ENCODE measurements at places on chromosomes 13 and 19.

- no peak for DNase-seq
Measured at GRCh38 chr13:44971656-44972595, 17.3 kb downstream of the NUFIP1 start.

GRCh38 chr19:52922841-52923777 is at the start of gene ZNF888:
ZNF888 (minus strand) TSS chr19:52923428; CDS start chr19:52917873, 5,555 bp downstream.
- peak; percentile 81 for DNase-seq

- DNase-seq, result no peak
Measured at GRCh38 chr19:46659151-46660007, 1.6 kb downstream of the DACT3 start.

- no peak for DNase-seq
Measured at GRCh38 chr19:53868091-53868891, 608 bp downstream of the MYADM start.

- DNase-seq, result no peak
Measured at GRCh38 chr19:869245-870177, 10.0 kb downstream of the CFD start.

DNA sequence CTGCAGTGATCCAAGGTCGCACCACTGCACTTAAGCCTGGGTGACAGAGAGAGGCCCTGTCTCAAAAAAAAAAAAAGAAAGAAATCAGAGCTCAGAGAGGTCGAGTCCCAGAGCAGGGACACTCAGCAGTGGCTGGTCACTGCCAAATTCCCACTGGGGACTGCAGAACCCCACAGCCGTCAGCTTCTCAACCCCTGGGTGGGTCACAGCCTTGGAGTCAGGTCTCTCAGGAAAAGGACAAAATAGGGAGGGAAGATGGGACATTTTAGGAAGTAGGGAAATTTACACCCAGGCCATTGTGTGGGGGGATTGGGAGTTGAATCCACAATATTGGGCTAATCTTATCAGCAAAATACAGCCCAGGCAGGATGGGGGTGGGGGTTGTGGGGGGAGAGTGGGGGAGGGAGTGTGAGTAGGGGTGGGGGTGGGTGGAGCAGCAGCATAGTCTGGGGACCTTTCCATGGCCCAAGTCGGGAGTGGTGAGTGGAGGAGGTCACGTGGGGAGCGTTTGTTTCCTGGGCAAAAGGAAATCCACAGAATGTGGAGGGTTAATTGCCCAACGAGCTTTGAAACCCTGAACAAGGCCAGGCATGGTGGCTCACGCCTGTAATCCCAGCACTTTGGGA is 5.0 kb upstream of the CCDC194 start:
- no peak for DNase-seq

- DNase-seq, result no peak
Measured at GRCh38 chr13:95298169-95298965, 2.9 kb downstream of the ABCC4 start.

DNA sequence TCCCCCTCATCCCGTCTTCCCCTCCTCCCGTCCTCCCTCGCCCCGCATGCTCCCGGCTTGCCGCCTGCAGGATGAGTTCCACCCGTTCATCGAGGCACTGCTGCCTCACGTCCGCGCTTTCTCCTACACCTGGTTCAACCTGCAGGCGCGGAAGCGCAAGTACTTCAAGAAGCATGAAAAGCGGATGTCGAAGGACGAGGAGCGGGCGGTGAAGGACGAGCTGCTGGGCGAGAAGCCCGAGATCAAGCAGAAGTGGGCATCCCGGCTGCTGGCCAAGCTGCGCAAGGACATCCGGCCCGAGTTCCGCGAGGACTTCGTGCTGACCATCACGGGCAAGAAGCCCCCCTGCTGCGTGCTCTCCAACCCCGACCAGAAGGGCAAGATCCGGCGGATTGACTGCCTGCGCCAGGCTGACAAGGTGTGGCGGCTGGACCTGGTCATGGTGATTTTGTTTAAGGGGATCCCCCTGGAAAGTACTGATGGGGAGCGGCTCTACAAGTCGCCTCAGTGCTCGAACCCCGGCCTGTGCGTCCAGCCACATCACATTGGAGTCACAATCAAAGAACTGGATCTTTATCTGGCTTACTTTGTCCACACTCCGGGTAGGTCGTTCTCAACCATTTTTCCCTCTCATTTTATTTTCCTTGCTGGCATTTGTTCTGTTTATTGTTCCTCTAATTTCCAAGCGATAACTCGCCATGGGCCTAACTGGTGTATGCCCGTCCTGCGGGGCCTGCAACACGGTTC is 29.8 kb downstream of the NFIX start:
- no peak for DNase-seq

GRCh38 chr19:36771261-36772231 is 1.1 kb downstream of the ZNF850 start:
- DNase-seq, result no peak

DNA sequence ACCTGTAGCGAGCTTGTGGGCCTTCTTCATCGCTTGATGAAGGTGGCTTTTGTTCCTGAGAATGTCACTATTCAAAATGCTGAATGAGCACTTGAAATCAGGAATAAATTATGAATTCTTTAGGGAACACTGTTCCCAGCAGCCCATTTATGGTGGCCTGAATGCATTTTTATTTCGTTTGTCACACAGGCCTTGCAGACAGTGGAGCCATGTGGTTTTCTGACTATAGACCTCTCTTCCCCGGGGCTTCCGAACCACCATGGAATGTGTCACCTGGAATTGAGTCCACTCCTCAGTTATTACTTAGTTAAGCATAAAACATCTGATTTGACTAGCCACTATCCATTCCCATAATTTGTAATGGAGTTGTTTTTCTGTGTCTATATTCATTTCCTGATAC is 396.9 kb downstream of the IRS2 start:
- no peak for DNase-seq

- peak; percentile 84 for DNase-seq
Measured at GRCh38 chr19:17539238-17540117, 16.0 kb upstream of the COLGALT1 start.

GRCh38 chr19:33419788-33420130 is 46.2 kb downstream of the CEBPG start:
- DNase-seq, result no peak

DNA sequence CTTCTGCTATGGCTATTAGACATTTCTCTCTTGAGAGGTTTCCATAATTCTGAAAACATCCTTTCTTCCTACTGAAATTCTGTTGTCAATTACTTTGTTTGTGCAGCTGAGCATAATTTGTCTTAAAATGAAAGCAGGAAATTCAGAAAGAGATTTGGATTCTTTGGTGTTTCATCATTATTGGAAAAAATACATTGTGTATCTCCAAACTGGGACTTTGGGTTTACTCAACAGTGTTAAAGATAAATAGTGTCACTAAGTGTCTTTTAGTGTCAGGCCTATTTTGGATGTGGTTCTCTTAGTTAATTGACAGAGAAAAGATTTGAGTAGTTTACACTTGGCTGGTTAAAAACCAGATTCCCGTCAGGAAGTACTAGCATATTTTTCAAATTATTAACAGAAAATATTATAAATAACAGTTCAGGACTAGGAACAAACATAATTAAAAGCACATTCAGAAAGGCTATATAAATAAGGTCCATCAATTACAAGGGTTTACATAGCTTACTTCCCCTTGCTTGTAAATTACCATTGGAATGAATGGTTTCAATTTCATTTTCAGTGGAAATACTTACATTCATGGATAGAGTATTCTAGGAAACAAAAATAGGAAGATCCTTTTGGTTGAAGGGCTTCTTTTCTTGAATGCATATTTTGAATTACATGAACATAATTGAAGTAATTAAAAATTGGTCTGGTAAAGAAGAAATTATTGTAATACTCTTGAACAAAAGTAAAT is 483.1 kb downstream of the GPC6 start:
- DNase-seq, result no peak

GRCh38 chr13:112346173-112346898 is 29.8 kb upstream of the SPACA7 start:
- DNase-seq, result peak; percentile 92
